Cardiac muscle cell (in vitro differentiated cells and primary cell): ENCODE measurements at places on chromosomes 11 and 22. TPM values are rescaled to one million over a fixed set of nuclear protein-coding genes. Genes with fewer than 3 reads are reported as not detected.

OR52E8 gene
- polyA plus RNA-seq: not detected in 2 replicates

BTG4 gene
- polyA plus RNA-seq: not detected in 2 replicates

SLN gene
- polyA plus RNA-seq: 2.5 and 3.1 TPM in 2 replicates

PKNOX2 gene
- polyA plus RNA-seq: 2.1 and 5.8 TPM in 2 replicates

GRCh38 chr11:124415356-124415923, 9.2 kb downstream of the OR8B4 start:
- DNase-seq: peak; percentile 74

DNA sequence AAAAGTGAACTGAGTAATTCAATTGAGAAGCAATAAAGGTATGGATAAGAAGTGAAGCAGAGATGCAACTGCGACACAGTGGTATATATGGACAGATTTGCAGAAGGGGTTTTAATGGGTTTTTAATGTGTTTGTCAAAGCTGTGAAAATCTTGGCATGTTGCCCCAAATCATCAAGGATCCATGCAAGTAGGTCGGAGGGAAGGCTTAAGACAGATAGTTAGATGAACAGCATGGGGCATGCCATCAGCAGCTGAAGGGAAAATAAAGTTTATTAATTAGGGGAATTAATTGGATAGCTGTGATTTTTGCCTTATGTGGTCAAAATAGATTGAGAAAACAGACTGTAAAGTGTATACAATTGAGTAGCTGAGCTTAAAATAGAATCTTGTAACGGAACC, 840.1 kb downstream of the JRKL start:
- no peak for DNase-seq

DNA sequence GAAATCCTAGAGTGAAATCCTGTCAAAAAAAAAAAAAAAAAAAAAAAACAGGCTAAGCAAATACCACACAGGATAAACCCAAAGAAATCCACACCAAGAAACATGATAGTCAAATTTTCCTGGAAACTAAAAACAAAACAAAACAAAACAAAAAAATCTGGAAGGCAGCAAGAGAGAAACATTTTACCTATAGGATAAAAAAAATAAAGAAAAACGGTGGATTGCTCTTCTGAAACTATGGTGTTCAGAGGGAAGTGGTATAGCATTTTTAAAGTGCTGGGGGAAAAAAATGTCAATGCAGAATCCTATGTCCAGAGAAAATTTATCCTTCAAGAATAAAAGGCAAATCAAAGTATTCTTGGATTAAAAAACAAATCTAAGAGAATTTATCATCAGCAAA, 41.6 kb upstream of the CBX7 start:
- no peak for DNase-seq

GRCh38 chr11:95917193-95918036, 6.5 kb downstream of the MTMR2 start:
- no peak for DNase-seq

C22orf15 gene
- 0.27 and 0.91 TPM in 2 replicates for polyA plus RNA-seq

DNA sequence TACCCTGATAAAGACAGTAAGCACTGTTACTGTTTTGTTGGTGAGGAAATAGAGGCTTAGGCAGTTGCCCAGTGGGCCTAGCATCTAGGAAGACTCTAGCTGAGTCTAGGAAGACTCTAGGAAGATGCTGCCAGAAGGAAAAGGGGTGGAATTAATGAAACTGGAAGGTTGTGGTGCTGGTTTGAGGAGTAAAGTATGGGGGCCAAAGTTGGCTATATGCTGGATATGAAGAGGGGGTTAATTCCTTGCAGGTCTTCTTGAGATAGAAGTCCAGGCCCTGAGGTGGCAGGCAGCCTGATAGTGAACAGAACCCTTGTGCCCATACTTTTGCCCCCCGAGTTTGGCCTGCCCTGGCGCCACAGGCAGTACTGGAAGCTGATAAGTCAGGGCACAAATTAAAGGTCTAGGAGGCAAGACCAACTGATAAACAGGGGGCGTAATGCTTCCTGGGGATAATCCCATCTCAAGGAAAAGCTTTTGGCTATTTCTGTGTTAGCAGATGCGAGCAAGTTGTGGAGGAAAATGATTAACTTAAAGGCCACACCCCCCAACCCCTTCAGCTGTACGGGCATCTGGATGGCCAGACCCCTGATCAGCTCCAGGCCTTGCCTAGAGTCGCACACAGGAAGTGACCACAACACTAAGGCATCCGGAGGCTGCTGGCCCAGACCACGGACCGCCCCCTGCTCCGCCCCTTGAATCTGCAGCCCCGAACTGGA, 3.1 kb downstream of the ILK start:
- peak; percentile 96 for DNase-seq

MOGAT2 gene
- polyA plus RNA-seq: not detected in 2 replicates

- no peak for DNase-seq
Observed at GRCh38 chr11:80843266-80843974, 1402.6 kb upstream of the TENM4 start.

DNA sequence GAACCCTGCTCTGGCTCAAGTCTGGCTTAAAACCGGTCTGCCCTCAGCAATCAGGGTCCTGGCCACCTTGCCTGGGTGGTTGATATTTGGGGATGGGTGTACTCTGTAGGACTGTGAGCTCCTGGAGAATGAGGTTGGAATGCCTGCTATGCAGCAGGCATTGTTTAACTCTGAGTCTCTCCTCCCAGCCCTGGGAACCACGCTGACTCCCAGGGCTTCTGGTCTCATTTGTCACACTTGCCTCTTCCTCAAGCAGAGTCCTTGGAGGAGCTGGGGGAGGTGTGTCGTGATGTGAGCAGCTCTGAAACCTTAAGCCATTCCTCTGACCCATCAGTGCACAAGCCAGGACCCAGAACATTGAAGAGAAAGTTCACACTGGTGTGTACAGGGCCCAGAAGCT, 340.1 kb downstream of the MN1 start:
- peak; percentile 70 for DNase-seq

GRCh38 chr22:33109514-33110430, 51.6 kb upstream of the SYN3 start:
- DNase-seq: no peak

DNA sequence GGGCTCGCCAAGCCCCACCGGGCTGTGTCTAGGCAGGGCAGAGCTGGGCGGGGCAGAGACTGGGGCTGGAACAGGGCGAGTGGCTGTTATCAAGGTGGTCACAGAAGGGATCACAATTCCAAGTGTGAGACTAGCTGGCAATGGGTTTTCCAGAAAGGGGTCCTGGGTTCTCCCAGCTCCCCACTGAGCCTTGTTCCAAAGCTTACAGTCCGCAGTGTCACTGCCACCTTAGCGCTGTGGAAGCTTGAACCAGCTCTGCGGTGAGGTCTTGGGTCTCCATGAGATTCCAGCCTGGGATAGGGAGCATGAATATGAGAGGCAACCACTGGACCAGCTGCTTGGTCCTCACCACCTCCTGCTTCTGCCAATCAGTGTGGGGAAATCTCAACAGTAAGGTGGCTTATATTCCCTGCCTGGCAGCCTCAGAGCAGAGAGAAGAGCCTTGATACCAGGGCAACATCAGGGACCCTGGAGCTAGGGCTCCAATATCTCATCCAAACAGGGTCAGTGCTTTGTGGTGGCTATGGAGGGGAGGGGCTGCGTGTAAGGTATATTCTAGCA, 831 bp downstream of the CD44 start:
- no peak for DNase-seq

DNA sequence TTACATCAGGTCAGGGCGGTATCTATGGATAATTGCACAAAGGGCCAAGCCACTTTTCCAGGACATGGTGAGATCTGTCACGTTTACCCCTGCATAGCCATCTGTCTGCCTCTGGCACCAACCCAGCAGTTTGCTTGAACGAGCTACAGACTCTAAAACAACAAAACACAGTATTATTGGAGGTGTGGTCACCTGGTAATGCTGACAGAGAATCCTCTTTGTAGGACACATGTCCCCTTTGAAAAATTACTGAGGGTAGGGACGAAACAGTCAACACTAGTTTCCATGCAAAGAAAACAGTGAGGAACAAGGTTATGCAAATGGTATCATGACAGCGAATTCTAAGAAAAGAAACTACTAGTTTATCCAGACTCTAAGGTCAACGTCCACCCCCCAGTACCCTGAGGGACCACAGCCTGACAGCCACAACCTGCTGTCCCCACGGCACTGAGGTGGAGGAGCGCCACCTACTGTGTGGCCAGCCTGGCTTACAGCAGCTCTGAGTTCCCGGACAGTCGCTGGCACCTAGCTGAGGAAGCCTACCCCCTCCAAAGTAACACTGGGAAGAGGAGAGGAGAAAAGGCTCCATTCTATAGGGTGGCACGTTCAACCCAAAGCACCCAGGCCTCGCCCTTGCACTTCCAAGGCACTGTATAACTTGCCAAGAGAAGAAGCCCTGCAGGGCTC, 117.4 kb upstream of the BID start:
- peak; percentile 67 for DNase-seq

DNA sequence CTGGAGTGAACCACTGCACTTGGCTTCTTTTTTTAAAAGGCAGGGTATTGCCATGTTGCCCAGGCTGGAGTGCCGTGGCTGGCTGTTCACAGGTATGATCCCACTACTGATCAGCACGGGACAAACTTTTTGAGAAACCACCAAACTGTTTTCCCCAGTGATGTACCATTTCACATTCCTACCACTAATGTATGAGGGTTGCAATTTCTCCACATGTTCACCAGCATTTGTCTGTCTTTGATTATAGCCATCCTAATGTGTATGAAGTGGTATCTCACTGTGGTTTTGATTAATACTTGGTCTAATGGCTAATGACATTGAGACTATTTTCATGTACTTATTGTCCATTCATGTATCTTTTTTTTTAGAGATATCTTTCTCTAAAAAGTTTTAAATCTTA, 41.5 kb upstream of the EP300 start:
- DNase-seq: no peak

GRCh38 chr22:49523374-49524008, 304.2 kb downstream of the BRD1 start:
- no peak for DNase-seq

- no peak for DNase-seq
Observed at GRCh38 chr22:46122980-46123693, 27.2 kb upstream of the PPARA start.

GRCh38 chr11:58575377-58576020, at the start of gene LPXN:
Gene LPXN (minus strand): TSS chr11:58575856. CDS start chr11:58575772, 84 bp downstream.
- DNase-seq: peak; percentile 16

GRCh38 chr11:67645521-67646461, 4.7 kb downstream of the ACY3 start:
- DNase-seq: no peak

HEPHL1 gene
- polyA plus RNA-seq: 0.25 TPM in 1 of 2 replicates, not detected in the other

ARHGAP20 gene
- polyA plus RNA-seq: 0.35 and 0.49 TPM in 2 replicates

- peak; percentile 57 for DNase-seq
Observed at GRCh38 chr11:6646576-6646917, 9.1 kb downstream of the DCHS1 start.

- DNase-seq: no peak
Observed at GRCh38 chr11:128906185-128907050, 15.3 kb downstream of the KCNJ5 start.

- no peak for DNase-seq
Observed at GRCh38 chr11:19853920-19854319, 141.3 kb downstream of the NAV2 start.

GRCh38 chr11:134800826-134801225, 388.8 kb upstream of the B3GAT1 start:
- no peak for DNase-seq

- no peak for DNase-seq
Observed at GRCh38 chr22:37266581-37267134, 15.7 kb upstream of the CYTH4 start.

DNA sequence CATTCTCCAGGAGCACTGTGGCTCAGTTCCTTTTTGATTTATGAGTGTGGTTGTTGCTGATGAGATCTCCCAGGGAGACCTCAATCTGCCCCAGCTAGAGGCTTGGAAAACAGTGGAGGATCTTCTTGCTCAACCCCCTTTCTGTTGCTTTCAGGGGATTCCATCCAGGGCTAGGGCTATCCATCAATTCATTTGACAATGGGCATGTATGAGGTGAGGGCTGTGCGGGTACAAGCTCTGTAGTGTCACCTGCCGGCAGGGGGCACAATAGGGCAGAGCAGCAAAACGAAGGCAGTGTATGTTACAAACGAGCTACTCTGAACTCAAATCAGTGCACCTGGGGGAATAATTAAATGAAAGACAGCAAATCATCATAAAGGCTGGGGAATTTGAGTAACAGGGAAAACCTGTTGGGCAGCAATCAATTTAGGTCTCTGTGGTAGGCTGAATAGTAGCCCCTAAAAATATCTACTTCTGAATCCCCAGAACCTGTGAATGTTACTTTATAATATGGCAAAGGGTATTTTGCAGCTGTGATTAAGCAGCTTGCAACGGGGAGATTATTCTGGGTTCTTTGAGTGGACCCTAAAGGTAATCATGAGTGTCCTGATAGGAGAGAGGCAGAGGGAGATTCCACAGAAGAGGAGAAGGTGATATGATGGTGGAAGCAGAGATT, 170.3 kb upstream of the ZBED5 start:
- peak; percentile 61 for DNase-seq

DNA sequence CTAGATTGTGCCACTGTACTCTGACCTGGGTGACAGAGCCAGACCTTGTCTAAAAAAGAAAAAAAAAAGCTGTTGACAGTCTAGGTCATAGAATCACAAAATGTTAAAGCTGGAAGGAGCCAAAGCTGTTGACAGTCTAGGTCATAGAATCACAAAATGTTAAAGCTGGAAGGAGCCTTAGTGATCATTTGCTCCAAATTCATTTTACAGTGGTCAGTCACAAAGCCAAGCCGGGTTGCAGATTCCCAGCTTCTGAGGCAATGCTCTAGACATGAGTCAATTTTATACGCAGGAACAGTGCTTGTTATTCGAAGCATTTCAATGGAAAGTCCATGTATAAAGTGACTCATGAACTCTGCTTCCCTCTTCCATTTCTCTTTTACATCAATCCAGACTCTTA, 47.4 kb downstream of the SYT13 start:
- DNase-seq: no peak

SLC22A12 gene
- polyA plus RNA-seq: not detected in 2 replicates

LRRC32 gene
- polyA plus RNA-seq: 6.3 and 18.8 TPM in 2 replicates

FAT3 gene
- 1.1 TPM in 2 replicates for polyA plus RNA-seq

GGT5 gene
- 2.3 and 3.6 TPM in 2 replicates for polyA plus RNA-seq

DNA sequence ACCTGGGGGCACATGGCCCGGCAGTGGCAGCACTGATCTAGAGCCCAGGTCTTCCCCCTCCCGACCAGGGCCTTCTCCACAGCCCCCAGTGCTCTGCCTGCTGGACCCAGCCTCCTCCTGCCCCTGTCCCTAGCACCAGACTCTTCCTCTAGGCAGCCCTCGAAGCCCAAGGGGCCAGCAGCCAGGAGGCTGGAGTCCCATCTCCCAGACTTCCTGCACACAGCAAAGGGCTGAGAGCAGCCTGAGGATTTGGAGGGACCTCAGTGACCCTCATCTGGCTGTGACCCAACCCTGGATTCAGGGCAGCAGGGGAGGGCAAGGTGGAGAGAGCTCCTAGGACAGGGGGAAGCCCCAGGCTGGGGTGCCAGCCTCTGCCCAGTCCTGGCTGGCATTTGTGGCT, 3.0 kb downstream of the RHOD start:
- no peak for DNase-seq
